Peyer's patch (tissue), 4 donors: ENCODE measurements at places on chromosomes 1 and 21.
A peak's percentile ranks its signal among the peaks of the same experiment; 100 is the strongest.

DNA sequence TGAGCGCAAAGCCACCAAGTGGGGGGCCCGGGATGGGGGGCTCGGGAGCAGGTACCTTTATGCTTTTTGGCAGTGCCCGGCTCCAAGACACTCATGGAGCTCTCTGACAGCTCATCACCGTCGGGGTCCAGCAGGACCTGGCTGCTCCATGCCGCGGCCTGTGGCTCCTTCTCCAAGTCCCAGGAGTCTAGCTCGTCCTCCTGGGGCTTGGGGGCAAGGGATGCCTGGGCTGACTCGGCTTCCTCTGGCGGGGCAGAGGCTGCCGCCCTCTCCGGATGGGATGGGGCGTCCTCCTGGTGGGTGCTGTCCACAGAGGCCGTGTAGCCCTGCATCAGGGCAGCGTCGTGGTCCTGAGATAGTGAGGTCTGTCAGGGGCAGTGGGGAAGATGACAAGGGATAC lies 19.9 kb upstream of the PRDM15 start:
- no peak for DNase-seq
- H3K36me3 ChIP-seq: no peaks in the 10 kb centered on the region
- H3K27me3 ChIP-seq: no peaks in the 10 kb centered on the region
- no peak overlapping the region for H3K27ac ChIP-seq

- no peak overlapping the region for H3K27ac ChIP-seq
- H3K36me3 ChIP-seq: no peaks in the 10 kb centered on the region
- no peaks in the 10 kb centered on the region for H3K4me1 ChIP-seq
- H3K4me3 ChIP-seq: no peak overlapping the region
- no peak for DNase-seq
- no peaks in the 10 kb centered on the region for H3K27me3 ChIP-seq
Observed at GRCh38 chr1:172682812-172683211, 23.9 kb downstream of the FASLG start.

- no peak overlapping the region for H3K4me3 ChIP-seq
- no peaks in the 10 kb centered on the region for H3K4me1 ChIP-seq
- DNase-seq: no peak
- H3K36me3 ChIP-seq: no peaks in the 10 kb centered on the region
- H3K27me3 ChIP-seq: no peaks in the 10 kb centered on the region
Observed at GRCh38 chr1:29398431-29398830, 162.1 kb downstream of the PTPRU start.

DNA sequence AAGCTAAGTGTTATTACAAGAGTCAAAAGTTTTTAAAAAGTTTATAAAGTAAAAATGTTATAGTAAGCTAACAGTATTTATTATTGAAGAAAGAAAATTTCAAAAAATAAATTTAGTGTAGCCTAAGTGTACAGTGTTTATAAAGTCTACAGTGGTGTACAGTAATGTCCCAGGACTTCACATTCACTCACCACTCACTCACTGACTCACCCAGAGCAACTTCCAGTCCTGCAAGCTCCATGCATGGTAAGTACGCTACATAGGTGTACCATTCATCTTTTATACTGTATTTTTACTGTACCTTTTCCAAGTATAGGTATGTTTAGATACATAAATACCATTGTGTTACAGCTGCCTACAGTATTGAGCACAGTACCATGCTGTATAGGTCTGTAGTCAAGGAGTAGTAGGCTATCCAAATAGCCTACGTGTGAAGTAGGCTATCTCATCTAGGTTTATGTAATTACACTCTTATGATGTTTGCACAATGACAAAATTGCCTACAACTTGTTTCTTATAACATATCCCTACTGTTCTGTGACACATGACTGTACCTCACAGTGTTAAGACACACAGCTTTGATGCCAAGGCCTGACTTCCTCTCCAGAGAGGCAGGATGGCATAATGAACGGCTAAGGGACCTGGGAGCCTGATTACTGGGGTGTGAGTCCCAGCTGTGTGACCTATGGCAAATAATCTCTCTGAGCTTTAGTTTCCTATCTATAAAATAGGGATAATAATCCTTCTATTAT lies 12.7 kb downstream of the DHCR24 start:
- no peak overlapping the region for H3K27ac ChIP-seq
- H3K27me3 ChIP-seq: no peaks in the 10 kb centered on the region
- no peaks in the 10 kb centered on the region for H3K4me1 ChIP-seq
- DNase-seq: no peak
- H3K36me3 ChIP-seq: peaks cover 58% of the 10 kb centered on the region

DNA sequence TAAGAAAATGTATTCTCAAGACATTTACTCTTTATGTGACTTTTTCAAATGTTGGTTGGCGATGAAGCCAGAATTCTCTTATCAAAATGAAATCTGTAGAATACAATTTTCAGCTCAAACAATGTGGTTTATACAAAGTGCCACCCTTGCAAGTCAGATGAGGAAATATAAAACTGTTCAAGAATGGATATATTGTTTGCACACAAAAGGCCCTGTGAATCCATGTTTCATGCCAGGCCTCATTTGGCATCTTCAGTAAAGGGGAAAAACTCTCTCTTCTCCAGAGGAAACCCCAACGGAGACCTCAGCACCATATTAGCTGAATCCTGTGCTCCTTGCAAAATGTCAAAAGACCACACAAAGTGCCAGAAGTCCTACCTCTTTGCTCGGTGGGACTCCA lies 310.4 kb downstream of the RRAGC start:
- no peak for DNase-seq
- H3K27ac ChIP-seq: no peak overlapping the region
- no peaks in the 10 kb centered on the region for H3K27me3 ChIP-seq
- H3K4me3 ChIP-seq: no peak overlapping the region
- H3K4me1 ChIP-seq: no peaks in the 10 kb centered on the region
- H3K36me3 ChIP-seq: no peaks in the 10 kb centered on the region

- peak overlapping the region; percentile 71 for H3K4me3 ChIP-seq
- DNase-seq: no peak
- no peaks in the 10 kb centered on the region for H3K36me3 ChIP-seq
- H3K4me1 ChIP-seq: no peaks in the 10 kb centered on the region
- no peaks in the 10 kb centered on the region for H3K27me3 ChIP-seq
Observed at GRCh38 chr21:26842300-26842699, 2.9 kb downstream of the ADAMTS1 start.

DNA sequence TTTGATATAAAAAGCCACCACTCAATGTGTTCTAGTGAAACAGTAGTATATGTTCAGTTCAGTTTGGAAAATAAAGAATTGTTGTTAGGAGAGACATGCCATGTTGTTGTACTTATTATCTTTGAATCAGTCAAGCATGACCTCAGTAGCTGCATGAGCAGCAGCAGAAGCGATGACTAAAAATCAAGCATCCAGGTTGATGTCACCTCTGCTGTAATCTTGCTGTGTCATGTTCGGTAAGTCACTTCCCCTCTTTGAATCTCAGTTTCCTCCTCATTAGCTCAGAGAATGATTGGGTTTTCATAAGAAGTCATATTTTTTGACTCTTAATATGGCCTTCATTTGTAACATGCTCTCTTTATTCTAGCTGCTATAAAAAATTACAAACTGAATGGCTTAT lies 428.4 kb upstream of the B3GALT2 start:
- no peak overlapping the region for H3K27ac ChIP-seq
- no peaks in the 10 kb centered on the region for H3K36me3 ChIP-seq
- no peak for DNase-seq
- H3K4me3 ChIP-seq: no peak overlapping the region

- no peaks in the 10 kb centered on the region for H3K27me3 ChIP-seq
- no peaks in the 10 kb centered on the region for H3K4me1 ChIP-seq
- no peak overlapping the region for H3K4me3 ChIP-seq
- H3K27ac ChIP-seq: no peak overlapping the region
Observed at GRCh38 chr1:8718850-8719361, 98.5 kb downstream of the RERE start.

DNA sequence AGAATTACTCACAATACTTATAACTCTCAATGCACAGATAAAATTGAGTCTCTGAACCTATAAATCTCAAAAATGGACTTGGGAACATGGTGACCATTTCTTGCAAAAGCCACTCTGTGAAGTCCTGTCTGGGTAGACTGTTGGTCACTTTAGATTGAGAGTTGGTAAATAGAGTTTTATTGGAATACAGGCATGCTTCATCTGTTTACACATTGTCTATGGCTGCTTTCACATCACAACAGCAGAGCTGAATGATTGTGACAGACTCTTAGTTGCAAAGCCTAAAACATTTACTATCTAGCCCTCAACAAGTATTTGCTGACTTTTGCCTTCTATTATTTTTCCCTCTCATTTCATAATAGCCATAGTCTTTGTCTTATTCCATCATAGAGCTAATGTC lies 24.1 kb upstream of the ASPM start:
- H3K36me3 ChIP-seq: no peaks in the 10 kb centered on the region
- no peak overlapping the region for H3K27ac ChIP-seq
- no peaks in the 10 kb centered on the region for H3K27me3 ChIP-seq
- H3K4me1 ChIP-seq: no peaks in the 10 kb centered on the region

- no peaks in the 10 kb centered on the region for H3K27me3 ChIP-seq
- DNase-seq: no peak
- no peak overlapping the region for H3K4me3 ChIP-seq
- H3K4me1 ChIP-seq: no peaks in the 10 kb centered on the region
Observed at GRCh38 chr1:844472-845026, 79.2 kb upstream of the SAMD11 start.

- H3K4me3 ChIP-seq: no peak overlapping the region
- no peak for DNase-seq
- no peaks in the 10 kb centered on the region for H3K36me3 ChIP-seq
- H3K4me1 ChIP-seq: no peaks in the 10 kb centered on the region
- no peaks in the 10 kb centered on the region for H3K27me3 ChIP-seq
- H3K27ac ChIP-seq: no peak overlapping the region
Observed at GRCh38 chr1:2865571-2866421, 64.3 kb upstream of the TTC34 start.

DNA sequence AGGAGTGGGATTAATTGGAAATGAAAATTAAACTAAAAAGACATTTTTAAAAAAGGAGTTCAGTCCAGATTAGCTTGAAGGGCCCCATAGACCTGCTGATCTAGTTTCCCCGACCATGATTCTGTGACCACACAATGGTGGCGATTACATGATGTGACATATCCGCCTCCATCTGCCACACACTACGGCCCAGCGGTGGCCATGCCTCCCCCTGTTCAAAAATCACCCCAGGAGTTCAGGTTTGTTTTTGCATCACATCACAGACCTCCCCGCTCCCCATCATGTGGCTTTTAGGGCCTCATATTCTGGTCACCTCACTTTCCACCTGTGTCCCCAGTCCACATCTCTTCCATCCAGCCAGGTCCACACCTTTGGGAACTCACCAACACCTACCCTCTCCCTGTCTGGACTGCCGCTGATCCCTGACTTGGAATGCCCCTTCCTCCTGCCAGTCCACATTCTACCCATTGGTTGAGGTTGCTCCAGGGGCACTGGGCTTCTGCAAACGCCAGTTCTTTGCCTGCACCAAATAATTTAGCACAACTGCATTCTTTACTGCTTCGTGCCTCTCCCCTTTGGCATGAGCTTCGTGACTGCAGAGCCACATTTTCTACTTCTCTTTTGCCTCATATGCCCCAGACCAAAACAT lies 38.9 kb downstream of the CD247 start:
- DNase-seq: no peak
- H3K4me3 ChIP-seq: no peak overlapping the region
- no peaks in the 10 kb centered on the region for H3K27me3 ChIP-seq

GRCh38 chr1:192936313-192937018 lies 122.7 kb downstream of the UCHL5 start:
- no peaks in the 10 kb centered on the region for H3K27me3 ChIP-seq
- H3K4me3 ChIP-seq: no peak overlapping the region
- H3K36me3 ChIP-seq: no peaks in the 10 kb centered on the region
- H3K4me1 ChIP-seq: no peaks in the 10 kb centered on the region
- no peak for DNase-seq

- H3K27me3 ChIP-seq: no peaks in the 10 kb centered on the region
- DNase-seq: no peak
- no peaks in the 10 kb centered on the region for H3K4me1 ChIP-seq
- H3K36me3 ChIP-seq: no peaks in the 10 kb centered on the region
- H3K4me3 ChIP-seq: no peak overlapping the region
- no peak overlapping the region for H3K27ac ChIP-seq
Observed at GRCh38 chr1:237672748-237673147, 218.0 kb downstream of the ZP4 start.

- DNase-seq: no peak
- no peak overlapping the region for H3K4me3 ChIP-seq
- H3K27ac ChIP-seq: no peak overlapping the region
- H3K4me1 ChIP-seq: no peaks in the 10 kb centered on the region
- no peaks in the 10 kb centered on the region for H3K27me3 ChIP-seq
Observed at GRCh38 chr1:165218731-165219130, 137.8 kb downstream of the LMX1A start.

DNA sequence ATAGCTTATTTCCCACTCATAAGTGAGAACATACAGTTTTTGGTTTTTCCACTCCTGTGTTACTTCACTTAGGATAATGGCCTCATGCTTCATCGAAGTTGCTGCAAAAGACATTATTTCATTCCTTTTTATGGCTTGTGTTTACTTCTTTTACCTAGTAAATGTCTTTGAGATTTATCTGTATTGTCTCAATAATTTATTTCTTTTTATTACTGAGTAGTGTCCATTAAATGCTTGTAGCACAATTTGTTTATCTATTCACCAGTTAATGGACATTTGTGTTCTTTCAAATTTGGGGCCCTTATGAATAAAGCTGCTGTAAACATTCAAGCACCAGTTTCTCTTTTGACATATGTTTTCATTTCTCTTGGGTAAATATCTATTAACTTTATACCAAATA lies 86.0 kb downstream of the UCHL5 start:
- no peak overlapping the region for H3K27ac ChIP-seq
- H3K4me3 ChIP-seq: no peak overlapping the region
- H3K36me3 ChIP-seq: no peaks in the 10 kb centered on the region
- H3K27me3 ChIP-seq: no peaks in the 10 kb centered on the region
- no peak for DNase-seq

DNA sequence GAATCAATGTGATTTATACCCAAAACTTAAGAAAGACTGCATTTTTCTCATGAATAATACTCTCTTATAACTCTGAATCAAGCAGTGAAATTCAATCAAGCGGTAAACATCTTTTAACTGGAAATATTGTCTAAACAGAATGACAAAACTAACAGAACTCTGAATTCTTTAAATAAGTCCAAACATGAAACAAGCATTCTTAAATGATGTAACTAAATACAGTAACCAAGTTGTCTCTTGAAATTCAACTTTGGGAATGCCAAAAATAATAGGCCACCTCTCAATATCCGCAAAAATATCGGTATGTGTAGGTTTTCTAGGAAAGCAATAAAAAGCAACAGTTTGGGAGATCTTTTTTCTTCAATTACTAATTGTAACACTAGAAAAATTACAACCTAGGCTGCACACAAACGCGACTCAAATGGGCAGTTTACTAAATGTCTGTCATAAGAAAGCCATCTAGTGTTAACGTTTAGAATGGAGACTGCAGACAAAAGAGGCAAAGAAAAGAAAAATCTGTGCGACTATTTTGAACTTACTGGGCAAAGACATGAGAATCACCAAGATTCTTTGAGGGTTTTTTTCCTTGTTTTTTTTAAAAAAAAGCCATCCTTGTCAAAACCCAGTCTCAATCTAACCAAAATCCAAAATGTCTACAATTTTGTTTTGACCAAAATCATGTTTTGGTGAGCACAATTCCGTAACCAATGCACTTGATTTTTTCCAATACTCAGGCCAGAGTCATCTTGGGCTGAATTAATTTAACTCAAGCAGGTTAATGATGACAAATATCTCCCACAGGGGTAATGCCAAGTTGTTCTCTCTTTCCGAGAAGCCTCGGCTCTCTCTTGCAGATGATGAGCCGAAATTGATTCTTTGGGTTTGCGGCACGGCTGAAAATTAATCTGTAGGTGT lies 1.3 kb downstream of the SIPA1L2 start:
- H3K36me3 ChIP-seq: no peaks in the 10 kb centered on the region
- H3K27ac ChIP-seq: no peak overlapping the region
- no peak for DNase-seq

- H3K36me3 ChIP-seq: no peaks in the 10 kb centered on the region
- no peak overlapping the region for H3K4me3 ChIP-seq
- H3K4me1 ChIP-seq: no peaks in the 10 kb centered on the region
- no peak overlapping the region for H3K27ac ChIP-seq
- no peak for DNase-seq
Observed at GRCh38 chr1:69987881-69988280, 217.5 kb downstream of the LRRC40 start.
